ENCODE measurements at places on chromosomes 4 and X.

GRCh38 chr4:67198727-67199126, 346.6 kb downstream of the CENPC start:
- DNase-seq = peak; percentile 27

GRCh38 chrX:16601885-16602284, 48.1 kb upstream of the S100G start:
- no peak for DNase-seq

DNA sequence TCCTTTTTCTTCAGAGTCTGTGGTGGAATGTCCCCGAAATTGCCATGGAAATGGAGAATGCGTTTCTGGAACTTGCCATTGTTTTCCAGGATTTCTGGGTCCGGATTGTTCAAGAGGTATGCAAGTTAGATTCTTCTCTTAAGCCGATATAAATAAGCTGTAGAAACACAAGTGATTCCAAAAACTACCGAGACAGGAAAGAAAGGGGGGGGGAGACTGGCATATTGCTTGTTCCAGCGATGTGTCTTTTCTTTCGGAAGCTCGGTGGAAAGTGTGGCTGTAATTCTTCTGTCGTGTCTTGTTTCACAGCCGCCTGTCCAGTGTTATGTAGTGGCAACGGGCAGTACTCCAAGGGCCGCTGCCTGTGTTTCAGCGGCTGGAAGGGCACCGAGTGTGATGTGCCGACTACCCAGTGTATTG, 236.9 kb downstream of the DCTD start:
- no peak for DNase-seq

- DNase-seq = no peak
Measured at GRCh38 chr4:1357356-1358248, 10.6 kb downstream of the UVSSA start.

- DNase-seq = no peak
Measured at GRCh38 chr4:183391204-183391603, 53.2 kb upstream of the CDKN2AIP start.

DNA sequence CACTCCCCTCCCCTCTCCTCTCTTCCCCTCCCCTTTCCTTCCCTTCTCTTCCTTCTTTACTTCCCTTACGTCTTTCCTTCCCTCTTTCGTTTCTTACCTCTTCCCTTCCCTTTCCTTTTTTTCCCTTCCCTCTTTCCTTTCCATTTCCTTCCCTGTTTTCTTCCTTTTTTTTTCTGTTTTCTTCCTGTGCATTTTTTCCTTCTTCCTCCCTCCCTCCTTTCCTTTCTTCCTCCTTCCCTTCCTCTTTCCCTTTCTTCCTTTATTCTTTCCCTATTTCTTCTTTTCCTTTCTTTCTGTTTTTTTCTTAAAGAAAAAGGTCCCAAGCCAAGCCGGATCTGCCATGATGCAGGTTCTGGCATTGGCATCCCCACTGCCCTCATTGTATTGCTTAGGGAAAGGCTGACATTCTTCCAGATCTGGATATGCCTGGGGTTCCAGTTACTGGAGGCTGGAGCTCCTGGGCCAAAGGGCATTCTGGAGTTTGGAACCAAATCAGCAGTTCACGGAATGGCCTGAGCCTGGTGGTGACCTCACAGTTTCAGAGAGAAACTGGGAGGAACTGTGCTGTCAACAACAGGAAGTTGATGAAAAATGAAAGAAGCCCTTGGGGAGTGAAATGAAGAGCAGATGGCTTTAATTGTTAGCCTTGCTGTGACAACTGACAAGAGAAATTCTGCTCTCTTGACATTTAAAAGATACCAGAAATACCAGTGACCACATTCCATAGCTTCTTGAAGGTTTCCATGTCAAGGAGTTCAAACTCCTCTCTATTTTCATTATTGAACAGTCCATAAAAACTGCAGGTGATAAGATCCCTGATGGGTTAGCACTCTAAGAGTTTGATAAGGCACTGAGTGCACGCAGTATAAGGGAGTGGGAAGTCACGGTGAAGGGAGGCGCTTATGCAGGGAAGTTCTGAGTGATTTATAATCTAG, 622.1 kb downstream of the SPRY1 start:
- peak; percentile 84 for DNase-seq

DNA sequence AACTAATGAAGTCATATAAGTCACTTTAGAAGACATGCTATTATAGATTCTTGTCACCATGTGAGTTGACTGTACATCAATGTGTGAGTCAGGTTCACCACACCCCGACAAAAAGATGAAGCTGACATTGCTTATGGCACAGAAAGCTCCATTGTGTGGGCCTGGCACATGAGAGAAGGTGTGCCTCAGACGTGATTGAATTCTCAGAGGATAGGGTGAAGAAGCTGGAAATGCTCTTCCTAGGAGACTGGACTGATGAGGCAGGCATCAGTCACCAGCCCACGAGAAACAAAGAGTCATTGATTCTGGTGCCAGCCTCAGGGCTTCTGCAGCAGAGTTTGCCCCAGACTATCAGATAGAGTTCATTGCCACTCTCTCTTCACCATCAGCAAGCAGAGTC, 35.9 kb upstream of the LRAT start:
- no peak for DNase-seq

DNA sequence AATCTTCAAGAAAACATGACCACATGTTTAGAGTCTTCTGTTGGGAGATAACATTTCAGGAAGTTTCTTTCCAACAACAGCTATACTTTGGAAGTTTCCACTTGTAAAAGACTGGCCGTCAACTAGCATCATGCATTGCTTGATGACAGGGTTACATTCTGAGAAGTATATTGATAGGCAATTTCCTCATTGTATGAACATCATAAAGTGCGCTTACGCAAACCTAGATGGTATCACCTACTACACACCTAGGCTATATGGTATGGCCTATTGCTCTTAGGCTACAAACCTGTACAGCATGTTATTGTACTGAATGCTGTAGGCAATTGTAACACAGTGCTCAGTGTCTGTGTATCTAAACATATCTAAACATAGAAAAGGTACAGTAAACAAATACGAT, 25.4 kb upstream of the CD40LG start:
- no peak for DNase-seq

DNA sequence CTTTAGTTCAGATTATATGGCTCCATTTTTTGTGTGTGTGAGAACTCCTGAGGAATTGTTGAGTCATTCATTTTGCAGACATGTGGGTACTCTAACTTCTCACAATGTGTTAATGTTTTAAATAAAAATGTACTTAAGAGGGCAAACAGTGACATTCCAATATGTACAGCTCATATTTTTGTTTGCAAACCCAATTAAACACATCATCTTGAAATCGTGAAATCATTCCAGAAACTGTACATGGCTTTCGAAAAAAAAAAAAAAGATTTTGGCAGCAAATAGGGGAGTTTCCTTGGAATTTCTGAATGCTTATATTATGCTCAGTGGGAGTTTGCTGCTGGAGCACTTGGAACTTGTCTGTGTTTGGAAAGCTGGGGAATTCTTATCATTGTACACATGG, 85.0 kb downstream of the HPGD start:
- peak; percentile 67 for DNase-seq

DNA sequence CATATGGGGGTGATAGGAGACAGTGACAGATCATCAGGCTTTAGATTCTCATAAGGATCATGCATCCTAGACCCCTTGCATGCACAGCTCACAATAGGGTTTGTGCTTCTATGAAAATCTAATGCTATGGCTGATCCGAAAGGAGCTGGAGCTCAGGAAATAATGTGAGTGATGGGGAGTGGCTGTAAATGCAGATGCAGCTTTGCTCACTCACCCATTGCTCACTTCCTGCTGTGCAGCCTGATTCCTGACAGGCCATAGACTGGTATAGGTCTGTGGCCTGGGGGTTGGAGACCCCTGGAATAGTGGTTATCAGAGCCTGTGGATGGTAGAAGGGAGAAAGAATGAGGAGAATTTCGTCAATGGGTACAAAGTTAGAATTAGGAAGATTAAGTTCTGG, 2751.1 kb downstream of the ARAP2 start:
- peak; percentile 41 for DNase-seq

DNA sequence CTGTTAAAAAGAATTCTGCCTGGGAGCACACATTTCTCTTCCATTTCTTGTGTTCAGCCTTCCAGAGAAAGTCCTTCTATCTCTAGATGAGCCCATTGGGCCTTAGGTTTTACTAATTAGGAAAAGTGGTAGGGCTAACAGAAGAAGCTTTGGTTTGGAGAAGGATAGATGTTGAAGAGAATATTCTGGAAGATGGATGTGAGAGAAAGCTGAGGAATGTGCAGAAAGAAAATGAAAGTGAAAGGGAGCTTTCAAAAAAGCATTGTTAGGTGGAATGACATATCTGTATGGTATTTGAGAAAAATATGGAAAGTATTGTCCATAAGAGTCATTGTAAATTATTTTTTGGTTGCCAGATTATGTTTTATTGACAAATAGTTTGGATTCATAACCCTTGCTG, 474.8 kb upstream of the SLIT2 start:
- DNase-seq = no peak

GRCh38 chr4:118716304-118716703, 31.1 kb downstream of the METTL14 start:
- no peak for DNase-seq

DNA sequence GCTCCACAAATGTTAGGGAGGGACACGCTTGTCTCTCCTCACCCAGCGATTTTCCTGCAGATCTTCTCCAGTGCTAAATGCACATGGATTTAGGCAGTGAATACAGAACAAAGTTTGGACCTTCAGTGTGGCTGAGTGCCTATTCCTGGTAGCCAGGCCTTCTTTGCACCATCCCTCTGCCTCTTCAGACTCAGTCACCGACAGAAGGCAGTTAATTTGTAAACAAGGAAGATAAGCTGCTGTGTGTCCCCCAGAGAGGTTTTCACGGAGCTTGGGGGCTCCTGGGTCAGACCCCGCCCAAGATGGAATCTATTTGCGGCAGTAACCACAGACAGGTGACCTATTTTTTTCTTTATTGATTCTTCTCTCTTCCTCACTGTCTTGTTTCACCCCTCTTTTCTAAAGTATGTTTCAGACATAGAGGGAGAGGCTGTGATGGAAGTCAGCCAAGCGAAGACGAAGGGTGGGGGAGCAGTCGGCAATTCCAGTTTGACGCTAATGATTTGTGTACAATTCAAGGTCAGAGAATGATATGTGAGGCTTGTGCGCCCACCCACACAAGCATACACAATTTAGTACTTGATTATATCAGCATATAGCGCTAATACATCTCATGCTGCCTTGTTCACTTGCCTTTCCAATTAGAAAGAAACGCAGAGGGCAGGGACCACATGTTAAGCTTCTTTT, 200.8 kb downstream of the MGST2 start:
- no peak for DNase-seq

- DNase-seq = no peak
Measured at GRCh38 chrX:19810006-19810774, 77.2 kb downstream of the SH3KBP1 start.

GRCh38 chrX:130902446-130902782, 595 bp downstream of the ENOX2 start:
- DNase-seq = no peak

GRCh38 chrX:17584248-17584681, 153.0 kb upstream of the SCML1 start:
- no peak for DNase-seq

DNA sequence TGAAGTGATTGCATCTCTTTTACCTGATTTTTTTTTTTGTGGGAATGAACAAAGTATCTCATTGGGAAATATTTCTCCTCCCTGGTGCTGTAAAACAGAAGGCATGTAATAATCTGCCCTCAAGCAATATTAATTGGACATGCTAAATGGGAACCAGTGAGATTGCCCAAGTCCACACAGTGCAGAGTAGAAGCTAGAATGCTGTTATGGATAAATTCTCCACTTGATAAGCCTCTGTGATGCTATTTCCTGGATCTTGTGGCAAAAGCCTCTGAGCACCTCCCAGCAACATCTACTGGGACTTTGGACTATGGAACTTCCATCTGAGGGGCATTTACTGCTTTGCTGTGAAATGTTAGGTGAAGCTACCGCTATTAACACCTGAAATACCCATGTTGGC, 46.9 kb upstream of the YTHDC1 start:
- DNase-seq = no peak

DNA sequence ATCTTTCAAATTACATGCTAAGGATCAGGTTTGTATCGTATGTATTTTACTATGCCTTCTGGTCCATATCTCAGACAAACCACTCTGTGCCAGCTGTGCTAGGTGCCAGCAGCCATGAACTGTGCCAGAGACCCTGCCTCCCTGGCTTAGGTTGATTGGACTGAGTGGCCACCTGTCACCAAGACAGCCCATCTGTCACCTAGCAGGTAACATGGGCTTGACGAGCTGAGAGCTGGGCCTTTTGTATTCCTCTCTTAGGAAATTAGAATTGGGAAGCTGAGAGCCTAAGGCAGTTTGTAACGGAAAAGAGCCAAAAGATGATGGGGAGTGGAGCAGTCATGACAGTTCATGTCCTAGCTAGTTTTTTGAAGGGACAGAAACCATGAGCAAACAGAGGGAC, 42.5 kb downstream of the TMEM164 start:
- no peak for DNase-seq

DNA sequence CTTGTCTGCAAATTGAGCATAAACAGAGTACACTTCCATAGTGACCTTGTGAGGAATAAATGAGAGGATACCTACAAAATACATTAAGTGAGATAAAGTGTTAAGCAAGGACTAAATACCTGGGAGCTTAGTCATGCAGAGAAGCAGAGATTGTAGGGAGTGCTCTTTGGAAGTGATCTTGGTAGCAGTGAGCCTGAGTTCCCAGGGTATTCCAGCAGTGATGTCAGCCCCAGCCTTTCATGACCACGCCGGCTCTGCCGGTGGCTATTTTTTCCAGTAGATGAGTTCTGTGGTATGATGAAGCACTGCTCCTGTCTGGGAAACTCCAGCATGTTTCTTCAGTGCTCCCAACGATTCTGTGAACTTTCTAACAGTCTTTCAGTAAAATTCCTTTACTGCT, 391.5 kb upstream of the IGFBP7 start:
- peak; percentile 97 for DNase-seq

GRCh38 chr4:128347930-128348660, 60.5 kb upstream of the PGRMC2 start:
- DNase-seq = peak; percentile 50

DNA sequence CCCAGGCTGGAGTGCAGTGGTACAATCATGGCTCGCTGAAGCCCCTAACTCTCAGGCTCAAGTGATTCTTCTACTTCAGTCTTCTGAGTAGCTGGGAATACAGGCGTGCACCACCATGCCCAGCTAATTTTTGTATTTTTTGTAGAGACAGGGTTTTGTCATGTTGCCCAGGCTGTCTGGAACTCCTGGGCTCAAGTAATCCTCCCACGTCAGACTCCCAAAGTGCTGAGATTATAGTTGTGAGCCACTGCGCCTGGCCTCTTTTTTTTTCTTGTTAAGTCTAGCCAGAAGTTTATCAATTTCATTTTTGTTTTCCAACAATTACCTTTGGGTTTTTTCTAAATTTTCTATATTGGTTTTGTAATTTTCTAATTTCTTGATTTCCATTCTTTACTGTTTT, 100.6 kb downstream of the GC start:
- DNase-seq = no peak

DNA sequence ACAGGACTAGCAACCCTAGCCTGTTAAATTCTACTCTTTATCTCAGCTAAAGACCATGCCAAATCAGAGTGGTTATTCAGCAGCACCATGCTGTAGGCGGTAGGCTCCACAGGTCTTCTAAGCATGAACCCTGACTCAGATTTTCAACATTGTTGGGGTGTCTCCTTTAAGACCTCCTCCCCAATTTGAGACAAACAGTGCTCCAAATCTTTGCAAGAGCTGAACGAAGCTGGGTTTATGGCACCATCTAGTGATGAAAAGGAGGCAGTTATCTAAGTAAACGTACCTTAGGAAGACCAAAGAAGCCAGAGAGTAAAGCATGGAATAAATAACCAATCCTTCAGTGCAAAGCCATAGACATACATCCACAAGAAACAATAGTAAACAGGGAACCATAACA, 334.5 kb upstream of the SLC7A11 start:
- peak; percentile 2 for DNase-seq
